Activated CD8-positive, alpha-beta memory T cell treated with anti-CD3 and anti-CD28 coated beads, Interleukin-2, amount 50 U/mL, for 48 hours (primary cell): ENCODE measurements at places on chromosomes 7 and 10.

- no peak for DNase-seq
Measured at GRCh38 chr7:130385600-130386066, 5.3 kb downstream of the CPA1 start.

DNA sequence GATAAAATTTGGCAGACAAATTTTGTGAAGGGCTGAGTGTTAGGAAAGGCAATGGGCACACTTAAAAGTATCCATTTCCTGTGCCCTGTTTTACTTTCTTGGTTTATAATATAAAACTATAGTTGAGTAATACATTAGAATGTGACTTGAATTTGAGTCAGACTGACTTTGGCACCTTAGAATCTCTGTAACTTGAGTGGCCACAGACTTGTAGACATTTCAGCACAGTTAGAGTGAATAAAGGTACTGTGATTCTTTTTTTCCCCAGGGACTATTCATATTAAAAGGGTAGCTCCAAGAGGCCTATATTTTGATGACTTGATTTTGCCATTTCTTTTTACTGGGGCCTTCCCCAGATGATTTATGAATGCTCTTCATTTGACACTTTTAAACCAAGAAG is 22.4 kb downstream of the GBF1 start:
- DNase-seq: no peak

DNA sequence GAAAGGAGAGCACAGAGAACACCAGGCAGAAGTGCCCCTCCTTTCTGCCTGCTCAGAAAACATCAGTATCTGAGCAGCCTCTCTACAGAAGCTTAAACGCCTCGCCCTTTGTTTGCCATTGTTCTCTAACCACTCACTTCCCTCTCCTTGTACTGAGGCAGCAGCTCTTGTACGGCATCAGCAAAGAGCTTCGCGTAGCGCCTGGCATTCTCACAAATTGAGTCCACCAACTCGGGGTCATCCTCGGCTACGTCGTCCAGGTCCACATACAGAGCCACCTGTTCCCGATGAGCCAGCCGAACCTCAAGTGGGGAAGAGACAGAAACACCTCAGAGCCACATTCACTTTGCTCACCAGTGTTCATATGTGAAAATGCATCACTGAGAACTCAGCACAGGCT is 1.7 kb downstream of the MCM7 start:
- no peak for DNase-seq

- DNase-seq: no peak
Measured at GRCh38 chr7:113159746-113160339, 41.5 kb upstream of the SMIM30 start.

DNA sequence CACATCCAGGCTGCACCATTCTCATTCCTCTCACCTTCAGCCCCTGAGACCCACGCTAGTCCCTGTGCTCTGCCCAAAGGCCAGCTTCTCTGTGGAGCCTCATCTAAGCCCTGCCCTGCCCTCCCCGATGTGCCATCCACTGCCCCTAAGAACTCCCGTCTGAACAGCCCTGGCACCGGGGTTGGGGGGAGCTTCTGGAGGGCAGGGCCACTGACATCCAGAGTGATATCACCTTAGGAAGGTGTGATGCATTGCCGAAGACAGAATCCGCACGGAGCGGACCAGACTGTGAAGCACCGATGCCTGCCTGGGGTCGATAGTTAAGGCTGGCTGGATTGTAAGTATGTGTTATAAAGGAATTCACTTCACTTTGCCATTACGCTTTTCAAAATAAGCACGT is 511.0 kb downstream of the PTPRN2 start:
- no peak for DNase-seq

GRCh38 chr10:128286762-128287500 is 160.7 kb upstream of the MKI67 start:
- DNase-seq: no peak

- no peak for DNase-seq
Measured at GRCh38 chr10:121080281-121080891, 229.2 kb downstream of the WDR11 start.

GRCh38 chr10:4704034-4704545 is 121.9 kb upstream of the AKR1E2 start:
- DNase-seq: no peak

DNA sequence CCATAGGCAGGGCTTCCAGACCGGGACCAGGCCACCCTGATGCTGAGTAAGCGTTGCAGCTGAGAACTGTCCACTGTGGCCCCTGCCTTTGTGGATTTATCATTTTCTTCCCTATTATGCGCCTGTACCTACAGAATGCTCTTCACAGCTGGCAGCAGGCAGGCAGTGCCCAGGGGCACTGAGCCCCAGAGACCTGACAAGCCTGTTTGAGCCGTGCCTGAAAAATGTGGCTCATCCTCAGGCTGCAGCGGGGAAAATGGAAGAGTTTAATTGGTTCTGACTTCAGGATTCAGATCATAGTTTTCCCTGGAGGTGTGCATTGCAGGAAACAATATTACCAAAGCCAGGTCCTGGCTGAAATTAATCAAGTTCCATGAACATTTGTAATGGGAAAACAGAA is 200.2 kb downstream of the ZNF438 start:
- no peak for DNase-seq

- no peak for DNase-seq
Measured at GRCh38 chr10:14945108-14945507, 8.8 kb downstream of the DCLRE1C start.

- DNase-seq: no peak
Measured at GRCh38 chr10:21364196-21365114, 161.0 kb downstream of the SKIDA1 start.

- DNase-seq: no peak
Measured at GRCh38 chr10:88788924-88789323, 13.6 kb upstream of the LIPM start.

DNA sequence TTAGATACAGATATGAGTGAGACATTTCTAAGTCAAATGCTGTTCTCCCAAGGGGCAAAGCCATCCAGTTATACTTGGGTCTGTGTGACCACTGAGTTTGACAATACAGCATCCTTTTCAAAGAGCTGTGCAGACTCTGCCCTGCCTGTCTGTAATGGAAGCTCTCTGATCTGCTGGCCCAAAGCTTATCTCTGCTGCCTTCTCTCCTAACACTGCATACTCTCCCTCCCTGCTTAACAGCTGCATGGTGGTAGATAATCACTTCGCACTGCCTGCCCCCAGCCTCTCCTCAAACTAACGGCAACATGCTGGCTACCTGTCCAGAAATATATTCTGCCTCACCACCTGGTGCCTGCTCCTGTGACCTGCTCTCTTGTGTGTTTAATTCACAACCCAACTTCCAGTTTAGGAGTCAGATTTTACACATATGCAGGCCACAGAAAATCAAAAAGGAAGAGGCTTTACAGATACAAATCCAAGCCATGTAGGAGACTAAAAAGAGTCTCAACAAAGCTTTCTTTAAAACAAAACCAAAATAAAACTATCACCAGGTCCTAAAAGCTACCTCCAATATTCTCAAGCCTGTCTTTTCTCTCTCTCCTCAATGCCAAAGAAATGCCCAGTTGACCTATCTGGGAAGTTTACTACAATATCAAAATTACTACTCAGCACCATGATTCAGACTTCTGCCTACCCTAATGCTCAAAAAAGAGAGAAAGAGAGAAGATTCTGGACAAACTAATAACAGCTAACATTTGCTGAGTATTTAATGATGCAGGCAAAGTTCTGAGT is 145.6 kb downstream of the RELN start:
- no peak for DNase-seq
